ENCODE measurements at places on chromosomes 2 and 18. TPM values are rescaled to one million over a fixed set of nuclear protein-coding genes. Genes with fewer than 3 reads are reported as not detected.

RRM2 gene
- total RNA-seq = 18.1 TPM

CUL3 gene
- total RNA-seq = 256 TPM

FOXI3 gene
- 2.3 TPM for total RNA-seq

MPP4 gene
- not detected for total RNA-seq

TRIM43 gene
- 1.4 TPM for total RNA-seq

NYAP2 gene
- 0.24 TPM for total RNA-seq

MOGAT1 gene
- not detected for total RNA-seq

B3GNT2 gene
- 20.9 TPM for total RNA-seq

VIT gene
- total RNA-seq = 9.4 TPM

PRSS56 gene
- 1.2 TPM for total RNA-seq

NDC80 gene
- total RNA-seq = 15.4 TPM

LRRTM1 gene
- 1.2 TPM for total RNA-seq

GMCL1 gene
- 27.6 TPM for total RNA-seq

SERPINB12 gene
- total RNA-seq = 0.56 TPM

GPBAR1 gene
- 1.8 TPM for total RNA-seq

GCG gene
- total RNA-seq = not detected

FBLN7 gene
- total RNA-seq = 0.79 TPM

FABP1 gene
- not detected for total RNA-seq

STARD6 gene
- total RNA-seq = 4.4 TPM

KIAA1328 gene
- total RNA-seq = 35.0 TPM

DHX57 gene
- total RNA-seq = 74.2 TPM

CCDC68 gene
- 35.7 TPM for total RNA-seq

RAB11FIP5 gene
- 108 TPM for total RNA-seq

CFAP210 gene
- total RNA-seq = 21.8 TPM

TNFRSF11A gene
- 3.0 TPM for total RNA-seq

D2HGDH gene
- total RNA-seq = 37.7 TPM

CNTNAP5 gene
- 0.31 TPM for total RNA-seq

CLEC4F gene
- total RNA-seq = 0.31 TPM

FKBP1B gene
- total RNA-seq = 3.0 TPM

SCYGR7 gene
- total RNA-seq = not detected

ANO7 gene
- 1.9 TPM for total RNA-seq

BOLL gene
- 51.0 TPM for total RNA-seq

AGFG1 gene
- total RNA-seq = 126 TPM

USP14 gene
- total RNA-seq = 42.3 TPM

RBM43 gene
- total RNA-seq = 7.1 TPM

IGFBP5 gene
- total RNA-seq = 169 TPM

Data from testis (tissue), 5 donors.